ENCODE measurements at places on chromosomes 5 and 9. TPM values are rescaled to one million over a fixed set of nuclear protein-coding genes. Genes with fewer than 3 reads are reported as not detected.

Gene TNPO1
- total RNA-seq = 81.0 TPM

Gene PRSS3
- total RNA-seq = not detected

Gene C9orf50
- not detected for total RNA-seq

Gene MYMK
- not detected for total RNA-seq

Gene PROB1
- total RNA-seq = 4.3 TPM

Gene RASEF
- total RNA-seq = not detected

Gene MYOZ3
- 0.14 TPM for total RNA-seq

Gene CAMLG
- 24.4 TPM for total RNA-seq

Gene STPG3
- total RNA-seq = not detected

Gene ZBTB34
- 10.5 TPM for total RNA-seq

DNA sequence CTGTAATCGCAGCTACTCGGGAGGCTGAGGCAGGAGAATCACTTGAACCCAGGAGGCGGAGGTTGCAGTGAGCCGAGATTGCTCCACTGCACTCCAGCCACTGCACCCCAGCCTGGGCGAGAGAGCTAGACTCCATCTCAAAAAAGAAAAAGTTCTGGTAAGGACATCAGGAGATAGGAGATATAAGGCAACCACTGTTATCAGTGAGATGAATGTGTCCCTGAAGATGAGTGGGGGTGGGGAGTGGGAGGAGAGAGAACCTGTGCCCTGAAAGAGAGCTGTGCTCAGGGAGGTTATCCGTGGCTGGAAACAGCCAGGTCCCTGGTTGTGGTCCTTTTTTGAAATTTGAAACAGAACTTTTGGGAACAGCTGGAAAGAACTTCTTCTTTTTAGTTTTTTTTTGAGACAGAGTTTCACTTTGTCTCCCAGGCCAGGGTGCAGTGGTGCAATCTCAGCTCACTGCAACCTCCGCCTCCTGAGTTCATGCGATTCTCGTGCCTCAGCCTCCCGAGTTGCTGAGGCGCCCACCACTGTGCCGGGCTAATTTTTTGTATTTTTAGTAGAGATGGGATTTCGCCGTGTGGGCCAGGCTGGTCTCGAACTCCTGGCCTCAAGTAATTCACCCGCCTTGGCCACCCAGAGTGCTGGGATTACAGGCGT lies 2.6 kb downstream of the PTPA start:
- no peak for DNase-seq

- no peak for DNase-seq
These were observed 2.4 kb downstream of the BBLN start for GRCh38 chr9:128162215-128163026.

DNA sequence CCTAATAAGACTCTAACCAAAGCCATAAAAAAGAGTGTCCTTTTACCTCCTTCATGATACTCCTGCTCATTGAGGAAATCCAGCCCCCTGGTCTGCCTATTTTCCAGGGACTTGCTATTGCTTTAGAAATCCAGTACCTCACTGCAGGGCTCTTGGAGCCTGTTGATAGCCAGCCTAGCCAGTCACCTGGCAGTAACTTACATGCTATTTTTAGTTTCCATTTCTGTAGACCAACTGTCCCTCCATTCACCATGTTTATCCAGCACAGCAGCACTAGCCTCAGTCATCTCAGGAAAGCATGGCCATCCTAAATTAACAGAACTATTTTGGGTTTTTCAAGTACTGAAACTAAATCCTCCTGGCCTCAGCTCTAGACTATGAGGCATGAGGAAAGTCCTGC lies 91.5 kb upstream of the PHF24 start:
- no peak for DNase-seq

DNA sequence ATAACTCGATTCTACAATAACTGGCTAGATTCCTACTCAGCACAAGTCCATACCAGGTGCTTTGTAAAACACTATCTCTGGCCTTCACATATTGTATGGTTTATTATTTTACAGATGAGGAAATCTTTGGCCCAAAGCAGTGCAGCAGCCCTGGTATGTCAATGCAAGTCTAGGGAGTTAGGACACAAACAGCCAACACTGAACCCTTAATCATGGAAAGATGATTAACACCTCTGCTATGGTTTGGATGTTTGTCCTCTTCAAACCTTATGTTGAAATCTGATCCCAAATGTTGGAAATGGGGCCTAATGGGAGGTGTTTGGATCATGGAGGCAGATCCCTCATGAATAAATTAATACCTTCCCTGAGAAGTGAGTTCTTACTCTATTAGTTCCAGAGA lies 76.6 kb downstream of the MAPKAP1 start:
- DNase-seq = no peak

DNA sequence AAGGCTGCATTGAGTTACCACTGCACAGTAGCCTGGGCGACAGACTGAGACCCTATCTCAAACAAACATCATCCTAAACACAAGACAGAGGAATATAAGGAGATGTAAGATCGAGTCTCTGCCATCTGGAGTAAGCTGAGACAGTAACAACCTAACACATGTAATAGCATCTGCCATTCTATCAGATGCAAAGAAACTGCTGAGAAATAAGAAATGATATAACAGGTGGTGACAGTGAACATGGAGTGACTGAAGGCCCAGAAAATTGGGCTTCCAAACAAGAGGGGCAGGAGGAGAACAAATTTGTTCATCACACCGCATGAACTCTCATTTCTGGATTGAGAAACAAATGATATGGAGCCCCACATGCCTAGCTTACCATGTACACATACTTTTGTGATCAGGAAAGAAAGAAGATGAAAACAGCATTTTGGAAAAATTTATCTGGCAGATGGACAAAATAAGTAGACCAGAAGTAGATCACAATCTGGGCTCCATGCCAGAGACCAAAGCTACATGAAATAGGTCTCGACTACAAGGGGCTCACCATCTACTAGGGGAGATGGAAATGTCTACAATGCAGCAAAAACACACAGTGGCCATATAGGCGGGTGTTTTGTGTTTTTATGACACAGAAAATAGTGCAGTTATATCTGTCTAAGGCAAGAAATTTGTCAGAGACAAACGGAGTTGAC lies 45.5 kb downstream of the ECPAS start:
- no peak for DNase-seq

GRCh38 chr5:80153586-80154126 lies 102.2 kb downstream of the SERINC5 start:
- DNase-seq = no peak

GRCh38 chr9:137358126-137358525 lies 56.1 kb upstream of the NRARP start:
- no peak for DNase-seq

DNA sequence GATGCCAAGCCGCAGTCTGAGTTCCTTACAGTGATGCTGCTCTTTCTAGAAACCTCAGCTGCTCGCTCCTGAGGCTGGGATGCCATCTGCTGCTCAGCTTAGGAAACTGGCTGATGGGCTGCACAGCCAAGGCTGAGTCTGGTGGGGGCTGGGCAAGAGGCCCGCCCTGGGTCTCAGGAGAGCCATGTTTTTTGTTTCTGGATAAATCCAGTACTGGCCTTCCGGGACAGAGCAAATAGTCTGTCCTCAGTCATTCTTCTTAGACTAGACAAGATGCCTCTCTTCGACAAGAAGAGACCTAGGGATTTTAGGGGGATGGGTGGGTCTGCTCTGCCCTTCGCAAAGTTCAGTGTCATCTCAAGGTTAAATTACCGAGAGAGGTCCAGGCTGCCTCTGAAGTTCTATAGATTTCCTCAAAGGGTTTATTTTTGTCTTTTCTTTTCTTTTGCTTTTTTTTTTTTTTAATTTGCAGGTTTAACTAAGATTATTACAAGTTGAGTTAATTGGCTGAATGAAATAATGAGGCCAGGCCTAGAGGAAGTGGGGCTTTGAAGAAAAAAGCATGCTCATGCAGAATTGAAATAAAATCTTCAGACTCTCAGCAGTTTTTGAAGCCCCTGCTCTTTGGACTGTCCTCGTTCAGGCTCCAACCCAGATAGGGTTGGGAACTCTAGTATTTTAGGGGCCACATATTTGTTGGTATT lies 30.6 kb upstream of the MATR3 start:
- peak; percentile 73 for DNase-seq

DNA sequence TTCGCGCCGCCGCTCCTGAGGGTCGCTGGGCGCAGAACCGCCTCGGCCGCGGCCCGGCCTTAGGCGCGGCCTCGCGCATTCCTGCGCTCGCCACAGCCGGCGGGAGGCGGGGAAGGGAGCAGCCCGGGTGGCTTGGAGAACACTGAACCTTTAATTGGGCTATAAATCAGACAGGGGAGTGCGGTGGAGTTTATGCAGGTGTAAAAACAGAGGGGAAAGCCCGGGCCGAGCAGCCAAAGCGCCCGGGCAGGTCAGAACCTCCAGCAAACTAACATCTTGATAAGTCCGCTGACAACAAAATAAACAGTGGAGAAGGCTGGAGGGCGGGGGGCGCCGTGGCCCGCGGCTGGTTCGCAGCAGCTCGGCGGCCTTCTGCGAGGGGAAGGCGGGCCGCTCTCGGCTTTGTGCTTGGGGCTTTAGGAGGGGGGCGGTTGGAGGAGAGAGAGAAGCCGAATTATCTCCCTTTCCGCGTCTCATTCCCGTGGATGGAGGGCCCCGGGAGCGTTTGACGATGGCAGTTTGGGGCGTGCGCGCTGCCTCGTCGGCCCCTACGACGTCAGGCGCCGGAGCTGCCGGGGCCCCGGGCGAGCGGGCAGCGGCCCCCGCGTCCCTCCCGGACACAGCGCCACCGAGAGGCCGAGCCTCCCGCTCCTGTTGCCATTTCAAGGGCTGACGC lies 11.3 kb downstream of the FOXD1 start:
- DNase-seq = peak; percentile 39

DNA sequence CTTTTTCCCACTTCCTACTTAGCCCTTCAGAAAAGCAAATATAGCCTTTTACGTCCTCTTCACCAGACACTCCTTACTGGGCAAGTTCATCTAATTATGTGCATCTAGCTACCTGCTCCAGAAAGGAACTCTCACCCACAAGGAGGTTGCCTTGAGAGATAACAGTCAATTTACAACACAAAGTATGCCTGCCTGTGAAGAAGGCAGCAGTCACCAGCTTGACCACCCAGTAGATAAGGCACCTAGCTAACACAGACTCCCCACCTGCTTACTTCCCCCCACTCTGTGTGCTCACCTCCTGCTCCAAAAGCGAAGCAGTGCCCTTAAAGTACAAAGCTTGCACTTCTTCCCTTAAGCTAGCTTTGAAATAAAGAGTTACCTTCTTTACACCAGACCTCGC lies 111.7 kb upstream of the MRPS30 start:
- no peak for DNase-seq

- no peak for DNase-seq
These were observed 29.7 kb downstream of the MEGF10 start for GRCh38 chr5:127320032-127320965.

DNA sequence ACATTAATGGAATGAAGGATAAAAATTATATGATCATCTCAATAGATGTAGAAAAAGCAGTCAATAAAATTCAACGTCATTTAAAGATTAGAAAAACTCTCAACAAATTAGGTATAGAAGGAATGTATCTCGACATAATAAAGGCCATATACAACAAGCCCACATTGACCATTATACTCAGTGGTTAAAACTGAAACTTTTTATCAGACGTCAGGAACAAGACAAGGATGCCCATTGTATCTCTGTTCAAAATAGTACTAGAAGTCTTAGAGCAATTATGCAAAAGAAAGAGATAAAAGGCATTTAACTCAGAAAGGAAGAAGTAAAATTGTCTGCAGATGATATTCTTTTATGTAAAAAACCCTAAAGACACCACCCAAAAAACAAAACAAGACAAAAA lies 40.8 kb downstream of the C9 start:
- no peak for DNase-seq

DNA sequence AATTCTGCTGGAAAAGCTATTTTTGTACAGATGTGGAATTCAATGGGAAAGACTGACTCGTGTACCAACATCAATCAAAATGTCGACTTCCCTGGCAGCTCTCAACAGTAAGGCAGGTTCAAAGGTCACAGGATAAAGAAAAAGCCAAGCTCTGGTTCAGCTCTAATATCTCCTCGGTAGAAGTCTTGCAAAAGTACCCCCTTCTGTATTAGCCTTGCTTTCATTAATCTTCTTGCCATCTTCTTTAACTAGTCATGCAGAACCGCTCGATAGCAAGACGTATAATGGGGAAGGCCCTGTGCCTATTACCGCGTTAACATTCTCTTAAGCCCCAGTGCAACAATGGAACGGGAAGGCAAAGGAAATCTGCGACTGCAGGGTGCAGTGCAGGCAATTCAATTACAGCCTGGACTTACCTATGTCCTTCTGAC lies 201.2 kb downstream of the GAPVD1 start:
- no peak for DNase-seq

DNA sequence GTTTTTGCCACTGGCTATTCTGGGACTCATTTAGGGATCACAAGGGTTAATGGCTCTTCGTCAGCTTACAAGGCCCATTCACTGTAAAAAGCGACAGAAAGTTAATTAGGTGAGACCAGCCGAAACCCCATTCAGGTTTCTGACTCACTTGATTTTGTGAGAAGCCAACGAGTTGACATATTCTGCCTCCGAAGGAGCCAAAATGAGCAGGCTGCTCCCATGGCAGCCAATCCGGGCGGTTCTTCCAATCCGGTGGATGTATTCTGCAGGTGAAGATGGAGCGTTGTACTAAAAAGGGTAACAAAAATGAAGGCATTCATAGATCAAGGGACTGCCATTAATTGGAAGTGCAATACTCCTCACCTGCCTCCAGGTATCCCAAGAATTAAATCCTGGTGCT lies 39.7 kb downstream of the DDX31 start:
- no peak for DNase-seq

- DNase-seq = no peak
These were observed 4.2 kb downstream of the ZBTB43 start for GRCh38 chr9:126809068-126809467.

DNA sequence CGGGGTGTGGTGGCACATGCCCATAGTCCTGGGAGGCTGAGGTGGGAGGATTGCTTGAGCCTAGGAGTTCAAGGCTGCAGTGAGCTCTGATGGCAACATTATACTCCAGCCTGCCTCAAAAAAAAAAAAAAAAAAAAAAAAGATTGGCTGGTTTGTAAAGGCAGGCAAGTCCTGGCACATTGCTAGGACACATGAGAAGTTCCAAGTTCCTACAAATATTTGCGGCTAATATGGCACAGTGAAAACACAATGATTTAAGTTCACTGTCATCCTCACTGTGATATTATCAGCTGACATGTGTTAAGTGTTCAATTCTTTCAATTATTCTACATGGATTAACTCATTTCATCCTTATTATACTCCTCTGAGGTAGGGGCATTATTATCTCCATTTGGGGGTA lies 20.1 kb downstream of the TMEM268 start:
- DNase-seq = no peak

DNA sequence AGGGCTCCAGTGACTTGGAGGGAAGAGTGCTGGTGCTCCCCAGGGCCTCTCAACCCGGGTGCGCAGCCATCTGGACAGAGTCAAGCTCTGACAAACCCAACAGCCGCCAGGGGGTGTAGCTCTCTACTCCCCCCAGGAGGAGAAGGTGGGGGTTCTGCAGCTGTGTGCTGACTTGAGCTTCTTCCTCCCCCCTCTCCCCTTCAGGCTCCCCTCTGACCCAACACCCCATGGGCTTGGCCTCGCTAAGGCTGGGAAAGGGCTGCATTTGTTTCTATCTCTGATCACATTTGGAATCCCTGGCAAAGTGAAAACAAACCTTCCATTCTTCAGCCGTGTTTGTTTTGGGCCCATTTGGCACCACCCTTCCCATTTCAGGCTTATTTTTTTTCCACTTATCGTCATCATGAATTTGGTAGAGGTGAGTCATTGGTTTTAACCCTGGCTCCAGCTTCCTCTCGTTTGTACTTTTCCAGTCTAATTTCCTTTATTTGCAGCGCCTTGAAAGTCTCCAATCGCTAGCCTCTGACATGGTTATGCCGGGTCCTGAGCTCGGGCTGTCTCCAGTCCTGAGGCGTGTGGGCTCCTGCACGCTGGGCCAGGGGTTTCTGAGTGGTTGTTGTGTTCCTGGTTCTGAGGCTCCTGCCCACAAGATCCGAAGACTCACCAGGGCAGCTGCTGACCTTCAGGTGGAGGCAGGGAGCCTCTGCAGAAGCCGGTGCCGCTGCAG lies 36.1 kb downstream of the DAP start:
- DNase-seq = no peak

All from activated naive CD8-positive, alpha-beta T cell treated with anti-CD3 and anti-CD28 coated beads, Interleukin-2, amount 10 ng/mL, durations not matched to agents 7 days and 5 days (primary cell).